ENCODE measurements at places on chromosomes 4 and X. TPM values are rescaled to one million over a fixed set of nuclear protein-coding genes. Genes with fewer than 3 reads are reported as not detected.
A peak's percentile ranks its signal among the peaks of the same experiment; 100 is the strongest.

GRCh38 chrX:129631849-129632248 is 22.9 kb downstream of the APLN start:
- no peaks in the 10 kb centered on the region for H3K27me3 ChIP-seq
- H3K4me1 ChIP-seq, result no peaks in the 10 kb centered on the region
- H3K4me3 ChIP-seq, result no peak overlapping the region
- DNase-seq, result no peak
- no peaks in the 10 kb centered on the region for H3K36me3 ChIP-seq

DNA sequence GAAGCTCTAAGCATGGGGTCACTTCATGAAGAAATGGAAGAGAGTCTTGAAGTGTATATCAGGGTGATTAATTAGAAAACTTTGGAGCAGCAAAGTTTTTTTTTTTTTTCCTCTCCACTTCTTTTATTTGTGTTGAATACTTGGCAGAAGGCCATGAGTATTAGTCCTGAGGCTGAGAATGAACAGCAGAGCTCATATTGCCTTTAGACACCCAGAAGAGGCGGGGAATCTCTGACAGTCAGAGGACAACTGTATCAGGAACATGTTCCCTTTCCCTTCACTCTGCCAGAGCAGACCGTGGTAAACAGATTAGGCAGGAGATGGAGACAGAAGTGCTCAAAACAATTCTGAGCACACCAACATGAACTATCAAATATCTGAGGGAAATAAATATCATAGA is 300.9 kb downstream of the FAM47A start:
- DNase-seq, result no peak
- no peak overlapping the region for H3K27ac ChIP-seq
- H3K36me3 ChIP-seq, result no peaks in the 10 kb centered on the region
- H3K4me1 ChIP-seq, result no peaks in the 10 kb centered on the region

DNA sequence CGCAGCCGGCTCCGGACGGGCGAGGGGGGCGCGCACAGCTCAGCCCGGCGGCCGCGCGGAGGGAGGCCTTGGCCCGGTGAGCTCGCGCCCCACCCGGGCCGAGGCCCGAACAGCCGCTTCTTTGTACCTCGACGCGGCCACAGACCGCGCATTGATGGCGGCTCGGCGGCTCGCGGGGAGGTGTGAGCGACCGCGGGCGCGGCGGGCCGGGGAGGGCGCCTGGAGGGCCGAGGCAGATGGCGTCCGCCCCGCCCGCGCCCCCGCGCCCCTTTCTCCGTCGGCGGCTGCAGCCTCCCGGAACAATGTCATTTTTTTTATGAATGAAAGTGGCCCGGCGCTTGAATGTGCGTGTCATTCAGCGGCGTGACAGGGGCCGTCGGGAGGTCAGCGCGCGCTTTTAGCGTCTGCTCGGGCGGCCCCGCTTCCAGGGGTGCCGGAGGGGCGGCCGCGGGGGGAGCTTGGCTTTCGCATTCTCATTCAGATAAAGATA is 1.8 kb downstream of the FGFR3 start:
- H3K36me3 ChIP-seq, result no peaks in the 10 kb centered on the region
- H3K27ac ChIP-seq, result no peak overlapping the region
- no peak for DNase-seq

The CSAG1 gene
- not detected for total RNA-seq

GRCh38 chr4:1248245-1249147 is at the start of gene CTBP1:
Gene CTBP1 (minus strand): TSS chr4:1249130. CDS start chr4:1241331, 7,799 bp downstream.
- H3K4me1 ChIP-seq, result peaks cover 71% of the 10 kb centered on the region
- H3K4me3 ChIP-seq, result peak within 1 kb of the TSS; percentile 53
- H3K27ac ChIP-seq, result peak within 1 kb of the TSS; percentile 94
- H3K27me3 ChIP-seq, result no peaks in the 10 kb centered on the region

- no peaks in the 10 kb centered on the region for H3K4me1 ChIP-seq
- H3K27me3 ChIP-seq, result no peaks in the 10 kb centered on the region
- no peaks in the 10 kb centered on the region for H3K36me3 ChIP-seq
Observed at GRCh38 chr4:21890231-21890630, 58.3 kb downstream of the KCNIP4 start.

The FGF13 gene
- not detected for total RNA-seq

DNA sequence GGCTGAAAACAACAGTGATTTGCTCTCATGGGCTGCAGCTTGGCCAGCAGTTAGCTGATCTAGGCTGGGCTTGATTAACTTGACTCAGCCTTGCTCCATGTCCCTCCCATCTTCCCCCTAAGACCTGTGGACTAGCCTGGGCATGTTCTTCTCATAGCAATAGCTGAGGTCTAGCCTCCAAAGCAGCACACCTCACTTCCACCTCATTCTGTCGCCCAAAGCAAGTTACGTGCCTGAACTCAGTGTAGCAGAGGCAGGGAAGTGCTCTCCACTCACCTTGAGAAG is 62.2 kb downstream of the EVC start:
- no peaks in the 10 kb centered on the region for H3K27me3 ChIP-seq
- DNase-seq, result no peak
- H3K4me3 ChIP-seq, result no peak overlapping the region
- no peaks in the 10 kb centered on the region for H3K4me1 ChIP-seq

The HTN3 gene
- not detected for total RNA-seq

- no peak overlapping the region for H3K4me3 ChIP-seq
- H3K27me3 ChIP-seq, result no peaks in the 10 kb centered on the region
- DNase-seq, result no peak
- H3K27ac ChIP-seq, result no peak overlapping the region
- no peaks in the 10 kb centered on the region for H3K36me3 ChIP-seq
- H3K4me1 ChIP-seq, result peaks cover 20% of the 10 kb centered on the region
Observed at GRCh38 chrX:132482632-132483031, 6.2 kb downstream of the MBNL3 start.

The CENPI gene
- total RNA-seq, result 1.1 TPM

GRCh38 chr4:25978327-25978726 is 64.3 kb downstream of the SMIM20 start:
- DNase-seq, result no peak
- no peak overlapping the region for H3K27ac ChIP-seq
- H3K4me3 ChIP-seq, result no peak overlapping the region
- no peaks in the 10 kb centered on the region for H3K27me3 ChIP-seq
- H3K4me1 ChIP-seq, result no peaks in the 10 kb centered on the region

GRCh38 chrX:154059231-154059630 is 38.3 kb downstream of the MECP2 start:
- DNase-seq, result no peak
- H3K27me3 ChIP-seq, result no peaks in the 10 kb centered on the region
- H3K4me1 ChIP-seq, result peaks cover 43% of the 10 kb centered on the region
- H3K27ac ChIP-seq, result no peak overlapping the region

DNA sequence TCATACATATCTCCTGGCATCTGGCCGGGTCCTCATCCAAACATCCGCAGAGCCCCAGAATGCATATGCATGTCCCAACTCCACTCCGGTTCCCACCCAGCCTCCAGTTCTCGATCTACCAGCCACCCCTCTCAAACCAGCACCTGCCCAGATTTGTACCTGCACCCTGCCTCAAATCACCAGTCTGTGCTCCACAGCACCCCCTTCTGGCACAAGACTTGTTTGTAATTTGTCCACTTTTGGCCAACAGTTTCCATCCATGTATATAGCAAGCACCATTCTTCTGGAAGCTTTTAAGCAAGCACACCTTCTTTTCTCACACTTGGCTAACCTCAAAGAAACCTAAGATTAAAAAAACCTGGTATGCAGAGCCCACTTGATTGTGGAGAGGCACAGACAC is 644.1 kb downstream of the MID1IP1 start:
- peaks cover 17% of the 10 kb centered on the region for H3K4me1 ChIP-seq
- H3K36me3 ChIP-seq, result no peaks in the 10 kb centered on the region
- peak; percentile 29 for DNase-seq

The SCARB2 gene
- 21.2 TPM for total RNA-seq

DNA sequence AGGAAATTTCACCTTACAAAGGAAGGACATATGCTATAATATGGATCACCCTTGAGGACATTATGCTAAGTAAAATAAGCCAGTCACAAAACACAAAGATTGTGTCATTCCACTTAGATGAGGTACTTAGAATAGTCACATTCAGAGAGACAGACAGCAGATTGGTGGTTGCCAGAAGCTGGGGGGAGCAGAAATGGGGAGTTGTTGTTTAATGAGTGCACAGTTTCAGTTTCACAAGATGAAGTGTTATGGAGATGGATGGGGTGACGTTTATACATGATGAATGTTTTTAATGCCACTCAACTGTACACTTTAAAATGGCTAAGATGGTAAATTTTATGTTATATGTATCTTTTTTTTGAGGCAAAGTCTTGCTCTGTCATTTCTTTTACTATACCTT is 14.8 kb upstream of the SPON2 start:
- peak overlapping the region; percentile 33 for H3K4me3 ChIP-seq
- peak; percentile 29 for DNase-seq

The BEX5 gene
- total RNA-seq, result 7.0 TPM

- H3K36me3 ChIP-seq, result no peaks in the 10 kb centered on the region
- H3K27me3 ChIP-seq, result no peaks in the 10 kb centered on the region
- no peak overlapping the region for H3K4me3 ChIP-seq
- H3K4me1 ChIP-seq, result no peaks in the 10 kb centered on the region
- no peak overlapping the region for H3K27ac ChIP-seq
Observed at GRCh38 chr4:186902361-186902760, 178.7 kb upstream of the FAT1 start.

DNA sequence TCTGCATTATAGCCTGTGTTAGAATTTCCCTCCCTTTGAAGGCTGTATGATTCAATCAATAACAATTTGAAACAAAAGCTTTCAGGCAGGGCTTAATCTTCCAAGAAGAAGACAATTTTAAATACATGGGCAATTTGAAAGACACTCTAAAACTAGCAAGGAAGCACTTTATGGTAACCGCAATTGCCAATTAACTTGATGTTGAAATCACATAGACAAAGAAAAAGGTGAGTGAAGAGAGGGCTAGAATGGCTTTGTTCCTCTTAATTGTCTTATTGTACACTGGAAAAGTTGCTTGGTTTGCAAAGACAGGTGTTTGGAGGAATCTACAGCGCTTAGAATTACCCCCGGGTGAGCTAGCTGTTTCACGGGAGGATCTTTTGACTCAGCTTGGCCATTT is 74.4 kb upstream of the PRKX start:
- H3K4me1 ChIP-seq, result no peaks in the 10 kb centered on the region
- peaks cover 2% of the 10 kb centered on the region for H3K27me3 ChIP-seq
- DNase-seq, result no peak
- H3K36me3 ChIP-seq, result no peaks in the 10 kb centered on the region

- H3K4me3 ChIP-seq, result no peak overlapping the region
- H3K4me1 ChIP-seq, result no peaks in the 10 kb centered on the region
Observed at GRCh38 chr4:64158648-64159326, 250.5 kb downstream of the TECRL start.

The CENPVL1 gene
- total RNA-seq, result not detected

DNA sequence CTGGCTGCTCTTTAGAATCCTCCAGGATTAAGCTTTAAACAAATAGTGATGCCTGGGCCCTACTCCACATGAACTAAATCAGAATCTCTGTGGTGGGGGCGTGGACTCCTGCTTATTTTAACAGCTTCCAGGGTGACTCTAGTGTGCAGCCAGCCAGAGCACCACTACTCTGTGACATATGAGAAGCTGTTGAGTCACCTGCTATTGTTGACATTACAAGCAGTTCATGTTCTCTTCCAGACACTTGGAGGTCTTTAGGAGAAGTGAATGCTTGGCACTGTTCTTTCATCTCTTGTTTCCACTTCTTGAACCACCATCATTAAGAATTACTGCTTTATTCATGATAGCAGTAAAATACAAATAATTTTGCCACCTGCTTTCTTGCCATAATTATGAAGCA is 426 bp upstream of the C4orf51 start:
- peaks cover 4% of the 10 kb centered on the region for H3K27me3 ChIP-seq
- DNase-seq, result no peak
- no peak overlapping the region for H3K27ac ChIP-seq
- no peak overlapping the region for H3K4me3 ChIP-seq
- no peaks in the 10 kb centered on the region for H3K36me3 ChIP-seq

GRCh38 chr4:9944431-9945425 is 76.6 kb downstream of the SLC2A9 start:
- no peak for DNase-seq
- H3K36me3 ChIP-seq, result no peaks in the 10 kb centered on the region
- H3K4me1 ChIP-seq, result no peaks in the 10 kb centered on the region
- H3K27ac ChIP-seq, result no peak overlapping the region
- no peak overlapping the region for H3K4me3 ChIP-seq

The SLC25A43 gene
- 2.6 TPM for total RNA-seq

The AFP gene
- not detected for total RNA-seq

- no peak for DNase-seq
- H3K36me3 ChIP-seq, result no peaks in the 10 kb centered on the region
- no peaks in the 10 kb centered on the region for H3K27me3 ChIP-seq
- H3K27ac ChIP-seq, result no peak overlapping the region
Observed at GRCh38 chr4:7703688-7704087, 236.0 kb downstream of the AFAP1 start.

- no peak for DNase-seq
- H3K27me3 ChIP-seq, result no peaks in the 10 kb centered on the region
- no peak overlapping the region for H3K4me3 ChIP-seq
- H3K4me1 ChIP-seq, result no peaks in the 10 kb centered on the region
Observed at GRCh38 chr4:8314691-8315255, 45.2 kb downstream of the HTRA3 start.

GRCh38 chrX:110692866-110693265 is 102.8 kb downstream of the CHRDL1 start:
- no peaks in the 10 kb centered on the region for H3K36me3 ChIP-seq
- no peak for DNase-seq
- H3K4me3 ChIP-seq, result no peak overlapping the region
- H3K27me3 ChIP-seq, result no peaks in the 10 kb centered on the region
- no peaks in the 10 kb centered on the region for H3K4me1 ChIP-seq

DNA sequence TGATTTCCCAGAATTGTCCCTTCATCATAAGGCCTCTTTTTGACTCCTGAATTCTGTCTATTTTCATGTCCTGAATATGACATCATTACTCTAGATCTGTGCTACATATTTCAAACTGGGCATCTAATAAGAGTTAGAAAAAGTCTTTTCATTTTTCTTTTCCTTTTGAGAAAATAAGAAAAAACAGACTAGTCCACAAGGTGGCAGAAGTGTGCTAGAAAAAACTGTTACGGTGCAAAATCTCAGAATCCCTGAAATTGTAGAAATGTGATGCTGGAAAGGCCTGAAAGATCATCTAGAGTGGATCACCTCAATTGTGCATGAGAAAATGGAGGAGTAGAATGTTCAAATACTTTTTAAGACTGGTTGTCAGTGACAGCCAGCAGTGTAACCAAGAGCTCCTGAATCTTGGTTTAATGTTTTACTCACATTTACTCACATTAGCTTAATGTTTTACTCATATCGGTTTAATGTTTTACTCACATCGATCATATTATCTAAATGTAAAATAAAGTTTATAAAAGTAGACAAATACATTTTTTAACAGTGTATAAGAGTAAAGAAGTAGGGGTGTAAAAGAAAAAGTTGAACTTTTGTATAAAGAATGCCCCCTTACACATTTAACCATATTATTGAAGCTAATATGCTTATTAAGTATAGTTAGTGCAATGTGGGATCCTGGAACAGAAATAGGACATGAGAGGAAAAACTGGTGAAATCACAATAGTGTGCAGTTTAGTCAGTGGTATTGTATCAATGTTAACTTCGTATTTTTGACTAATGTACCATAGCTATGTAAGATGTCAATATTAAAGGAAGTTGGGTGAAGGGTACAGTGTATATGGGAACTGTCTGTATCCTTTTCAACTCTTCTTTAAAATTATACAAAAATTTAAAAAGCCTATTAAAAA is 15.2 kb downstream of the ASB11 start:
- H3K4me1 ChIP-seq, result no peaks in the 10 kb centered on the region
- no peak for DNase-seq
- no peaks in the 10 kb centered on the region for H3K36me3 ChIP-seq
- H3K27ac ChIP-seq, result no peak overlapping the region
